ENCODE measurements at places on chromosomes 1 and 21.

DNA sequence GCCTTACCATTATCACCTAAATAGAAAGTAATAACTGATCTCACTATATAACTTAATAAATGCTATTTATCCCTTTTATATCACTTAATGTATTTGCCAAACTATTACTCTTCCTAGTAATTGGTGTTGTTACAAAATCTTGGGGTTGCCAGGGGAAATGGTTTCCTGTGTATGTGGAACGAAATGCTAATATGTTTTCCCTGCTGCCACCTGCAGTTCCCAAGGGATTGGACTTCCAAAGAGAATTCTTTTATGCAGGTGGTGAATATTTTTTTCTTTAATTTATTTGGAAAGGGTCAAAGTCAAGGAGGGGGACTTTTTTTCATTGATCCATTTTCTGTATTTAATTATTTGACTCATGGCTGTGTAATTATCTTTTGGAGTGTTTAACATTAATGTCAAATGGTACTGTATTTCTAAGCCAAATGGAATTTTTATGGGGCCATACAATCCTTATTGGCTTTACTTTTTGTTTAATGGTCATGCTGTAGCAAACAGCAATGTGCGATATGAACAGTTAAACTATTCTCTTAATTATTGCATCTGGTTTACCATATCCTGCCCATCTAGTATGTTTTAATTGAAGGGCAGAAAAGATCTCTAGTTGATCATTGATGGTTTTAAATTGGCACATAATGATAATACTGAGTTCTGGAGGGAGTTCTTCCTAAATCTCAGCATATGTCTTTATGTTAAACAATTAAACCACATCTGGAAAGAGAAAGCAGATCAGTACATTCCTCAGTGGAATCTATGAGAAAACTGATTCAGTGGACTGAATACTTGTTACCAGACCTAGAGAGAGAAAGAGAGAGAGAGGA is 486.3 kb downstream of the TTLL7 start:
- no peak for DNase-seq

DNA sequence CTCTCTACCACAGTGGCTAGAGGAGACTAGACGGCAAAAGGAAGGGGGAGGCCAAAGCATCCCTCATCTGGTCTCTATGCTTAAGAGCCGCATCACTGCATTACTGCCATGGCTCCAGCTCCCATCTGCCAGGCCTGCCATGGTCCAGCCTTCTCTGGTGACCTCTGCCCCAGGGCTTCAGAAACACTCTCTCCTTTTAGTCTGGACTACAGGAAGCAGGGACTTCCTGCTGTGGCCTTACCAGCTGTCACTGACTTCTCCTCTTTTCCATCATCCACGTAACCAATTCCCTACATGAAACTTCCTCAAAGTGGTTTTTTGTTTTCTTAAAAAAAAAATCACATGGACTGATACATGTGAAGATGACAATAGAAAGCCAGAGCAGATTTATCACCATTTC is 323.1 kb upstream of the NFIA start:
- DNase-seq: no peak

DNA sequence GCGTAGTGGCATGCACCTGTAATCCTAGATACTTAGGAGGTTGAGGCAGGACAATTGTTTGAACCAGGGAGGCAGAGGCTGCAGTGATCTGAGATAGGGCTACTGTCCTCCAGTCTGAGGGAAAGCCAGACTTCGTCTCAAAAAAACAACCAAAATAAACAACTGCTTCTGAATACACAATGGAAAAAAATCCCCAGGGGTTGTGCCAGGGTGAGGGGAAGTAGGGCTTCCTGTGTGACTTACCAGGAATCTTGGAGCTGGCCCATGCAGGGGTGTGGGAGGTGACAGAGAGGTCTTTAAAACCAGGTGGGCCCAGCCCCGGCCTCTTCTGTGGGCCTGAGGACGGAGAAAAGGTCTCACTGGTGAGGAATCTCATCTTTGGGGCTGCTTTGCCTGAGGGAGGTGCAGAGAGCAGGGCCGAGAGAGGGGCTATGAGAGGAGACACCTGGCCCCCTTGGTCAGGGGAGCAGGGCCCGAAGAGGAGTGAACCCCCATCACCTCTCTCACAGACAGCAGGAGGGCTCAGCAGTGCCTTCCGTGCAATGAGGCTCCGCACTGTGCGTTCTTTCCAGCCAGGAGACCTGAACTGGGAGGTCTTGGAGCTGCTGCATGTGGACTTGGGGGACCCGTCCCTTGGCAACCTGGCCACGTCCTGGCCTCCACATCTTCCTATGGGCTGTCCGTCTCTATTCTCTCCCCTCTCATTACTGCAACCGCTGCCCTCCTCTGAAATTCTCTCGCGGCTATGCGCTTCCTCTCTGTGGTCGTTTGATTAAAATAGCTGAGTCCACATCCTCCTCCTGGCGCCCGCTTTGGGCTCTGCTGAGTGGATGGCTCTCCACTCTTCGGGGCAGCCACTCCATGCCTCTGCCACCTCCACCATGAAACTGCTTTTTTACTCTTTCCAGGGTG is 10.7 kb downstream of the PLA2G5 start:
- DNase-seq: no peak

GRCh38 chr21:31198575-31198974 is 145.5 kb downstream of the TIAM1 start:
- DNase-seq: peak; percentile 10

DNA sequence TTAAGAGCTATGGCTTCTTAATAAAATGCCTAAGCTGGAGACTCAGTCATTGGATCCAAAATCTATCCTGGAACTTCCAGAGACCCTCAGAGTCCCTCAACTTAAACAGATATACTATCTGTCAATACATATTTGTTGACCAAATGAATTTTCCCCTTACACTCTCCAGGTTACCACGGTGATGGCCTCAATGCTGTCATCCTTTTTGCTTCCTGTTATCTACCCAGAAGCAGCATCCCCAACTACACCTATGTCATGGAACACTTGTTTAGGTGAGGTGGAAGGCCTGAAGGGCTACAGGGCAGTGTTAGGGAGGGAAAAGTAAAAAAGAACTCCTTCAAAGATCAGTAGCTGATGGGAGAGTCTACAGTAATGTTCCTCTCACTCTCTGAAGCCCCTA is 4.4 kb upstream of the C1orf56 start:
- DNase-seq: no peak
